ENCODE measurements at places on chromosomes 11 and 22. TPM values are rescaled to one million over a fixed set of nuclear protein-coding genes. Genes with fewer than 3 reads are reported as not detected.

Gene MUC6
- total RNA-seq = not detected

Gene PRDX5
- 291 TPM for total RNA-seq

Gene OR52I1
- not detected for total RNA-seq

Gene DCHS1
- 9.0 TPM for total RNA-seq

- DNase-seq = peak; percentile 34
Observed at GRCh38 chr22:41596776-41597634, 7.4 kb upstream of the PMM1 start.

DNA sequence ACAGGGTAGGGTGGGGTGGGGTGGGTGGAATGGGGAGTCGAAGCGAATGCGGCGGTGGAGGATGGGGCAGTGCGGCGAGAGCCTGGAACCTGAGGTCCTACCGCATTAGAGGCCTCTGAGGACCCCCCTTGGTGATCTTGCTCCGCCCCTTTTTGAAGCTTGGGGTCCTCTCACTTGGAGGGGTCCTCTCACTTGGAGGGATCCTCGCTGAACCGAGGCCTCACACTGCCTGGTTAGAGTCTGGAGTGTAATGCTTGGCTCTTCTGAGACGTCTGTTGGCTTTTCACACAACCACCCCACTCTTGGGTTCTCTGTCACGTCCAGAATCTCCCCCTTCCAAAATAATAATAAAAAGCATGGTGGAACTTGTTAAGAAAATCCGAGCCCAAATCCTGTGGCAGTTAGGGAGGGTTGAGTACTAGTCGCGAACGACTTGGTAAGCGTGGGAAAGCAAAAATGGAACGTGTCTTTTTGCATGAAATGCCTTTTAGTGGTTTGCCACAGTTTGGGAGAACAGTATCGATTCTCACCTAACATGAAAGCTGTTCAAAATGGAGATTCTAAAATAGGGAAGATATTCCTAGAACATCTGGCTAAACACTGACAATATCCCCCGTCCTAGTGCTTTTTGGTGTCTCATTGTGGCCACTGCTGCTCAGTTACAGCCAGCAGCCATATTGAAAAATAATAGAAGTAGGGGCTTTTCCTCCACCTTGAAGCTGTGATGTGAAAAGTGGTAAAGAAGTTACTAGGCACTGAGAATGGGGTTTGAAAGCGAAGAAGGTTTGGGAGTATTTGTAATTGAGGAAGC is 822 bp downstream of the RBX1 start:
- no peak for DNase-seq

DNA sequence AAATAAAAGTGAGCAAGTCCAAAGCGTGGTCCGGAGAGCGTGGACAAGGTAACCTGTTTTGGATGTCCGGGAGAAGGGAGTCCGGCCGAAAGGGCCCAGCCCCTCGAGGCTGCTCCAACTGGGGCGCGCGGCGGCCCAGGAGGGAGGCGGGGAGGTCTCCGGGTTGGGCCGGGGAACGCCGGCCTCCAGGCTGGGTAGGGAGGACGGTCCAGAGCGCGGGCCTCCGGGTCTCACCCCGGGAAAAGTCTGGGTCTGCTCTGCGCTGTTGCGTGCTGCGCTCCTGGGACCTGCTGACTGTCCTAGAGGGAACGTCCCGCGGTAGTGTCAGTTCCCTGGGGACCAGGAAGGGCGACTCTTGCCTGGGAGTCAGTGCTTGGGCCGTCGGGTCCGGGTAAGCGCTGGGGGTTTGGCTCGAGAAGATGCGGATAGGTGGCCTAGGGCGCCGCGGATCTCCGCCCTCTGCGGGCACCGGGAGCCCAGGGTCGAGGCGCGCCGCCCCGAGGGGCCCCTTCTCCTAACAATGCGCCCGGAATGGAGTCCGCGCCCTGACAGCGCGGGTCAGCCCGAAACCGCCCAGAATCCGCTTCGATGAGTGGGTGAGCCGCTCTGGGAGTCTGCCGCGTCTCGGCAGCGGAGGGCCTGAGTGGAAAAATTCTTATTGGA is 988 bp upstream of the FLI1 start:
- DNase-seq = peak; percentile 52

DNA sequence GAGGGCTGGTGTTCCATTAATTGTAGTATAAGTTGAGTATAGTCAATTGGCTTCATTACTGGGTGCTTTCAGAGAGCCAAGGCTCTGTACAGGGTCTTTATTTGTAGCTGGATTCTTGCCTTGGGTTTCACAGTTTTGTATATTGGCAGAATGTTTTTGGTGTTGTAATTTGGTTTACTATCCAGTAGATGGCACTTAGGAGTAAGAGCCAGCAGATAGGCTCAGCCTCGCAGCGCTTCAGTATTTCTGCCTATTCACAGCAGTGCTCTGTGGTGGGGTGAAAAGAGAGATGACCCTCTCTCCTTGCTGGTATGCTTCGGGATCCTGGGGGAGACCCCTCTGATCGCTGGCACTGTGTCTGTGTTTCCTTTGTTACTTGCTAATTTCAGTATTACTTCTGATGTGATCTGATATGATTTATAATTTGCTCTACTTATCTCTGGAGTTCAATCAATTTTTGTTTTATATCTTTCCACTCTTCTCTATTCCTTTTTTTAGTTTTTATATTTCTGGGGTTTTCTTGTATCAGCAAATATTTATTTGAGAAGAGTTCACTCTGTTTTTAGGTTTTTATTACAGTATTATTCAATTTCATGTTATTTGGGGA is 52.2 kb downstream of the ANO5 start:
- DNase-seq = peak; percentile 11

DNA sequence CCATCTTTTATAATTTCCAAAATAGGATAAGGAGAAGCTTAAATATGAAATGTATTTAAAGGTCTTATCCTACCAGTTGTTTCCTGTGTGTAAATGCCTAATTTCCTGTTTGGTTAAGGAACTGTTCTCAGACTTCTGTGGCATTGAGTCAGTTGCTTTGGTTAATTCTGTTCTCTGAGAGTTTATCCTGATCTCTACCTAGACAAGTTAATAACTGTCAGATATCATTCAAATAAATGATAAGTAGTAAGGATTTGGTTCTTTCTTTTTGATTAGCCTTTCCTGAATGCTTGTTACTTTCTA is 39.5 kb downstream of the CTNND1 start:
- DNase-seq = no peak

GRCh38 chr22:17890245-17890671 is 116.0 kb upstream of the BID start:
- DNase-seq = no peak

All from heart right ventricle (tissue), 16 donors.